Esophagus squamous epithelium (tissue), 5 donors: ENCODE measurements at places on chromosomes 7 and 10.
A peak's percentile ranks its signal among the peaks of the same experiment; 100 is the strongest.

- H3K27ac ChIP-seq, result no peak overlapping the region
- no peak overlapping the region for H3K4me3 ChIP-seq
- H3K4me1 ChIP-seq, result peaks cover 11% of the 10 kb centered on the region
- no peaks in the 10 kb centered on the region for H3K27me3 ChIP-seq
- H3K36me3 ChIP-seq, result peaks cover 94% of the 10 kb centered on the region
These were observed 109.4 kb downstream of the TRIM24 start for GRCh38 chr7:138569418-138569817.

- H3K4me1 ChIP-seq, result no peaks in the 10 kb centered on the region
- H3K4me3 ChIP-seq, result no peak overlapping the region
- no peaks in the 10 kb centered on the region for H3K27me3 ChIP-seq
- H3K36me3 ChIP-seq, result no peaks in the 10 kb centered on the region
- DNase-seq, result no peak
- no peak overlapping the region for H3K27ac ChIP-seq
These were observed 37.4 kb upstream of the GRM8 start for GRCh38 chr7:127290116-127290655.

GRCh38 chr10:116886772-116887171 lies 37.5 kb downstream of the ENO4 start:
- H3K27me3 ChIP-seq, result no peaks in the 10 kb centered on the region
- DNase-seq, result no peak
- H3K4me1 ChIP-seq, result no peaks in the 10 kb centered on the region
- H3K4me3 ChIP-seq, result no peak overlapping the region
- H3K36me3 ChIP-seq, result no peaks in the 10 kb centered on the region

DNA sequence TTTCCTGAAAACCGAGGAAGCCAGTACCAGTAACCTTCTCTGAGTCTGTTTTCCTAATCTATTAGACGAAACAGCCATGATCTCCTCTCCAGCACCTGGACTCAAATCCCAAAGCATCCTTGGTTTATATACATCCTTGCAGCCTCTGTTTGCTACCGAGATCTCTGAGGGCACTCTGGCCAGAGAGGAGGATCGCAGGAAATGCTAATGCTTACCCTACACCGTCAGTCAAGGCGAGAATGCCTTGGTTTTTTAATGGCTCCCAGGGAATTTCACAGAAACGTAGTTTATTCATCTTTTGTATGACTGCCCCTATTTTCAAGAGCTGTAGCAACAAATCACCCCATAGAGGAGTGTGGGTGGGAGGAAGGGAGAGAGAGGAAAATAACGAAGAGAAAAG lies 91.5 kb upstream of the CALN1 start:
- H3K4me3 ChIP-seq, result no peak overlapping the region
- H3K36me3 ChIP-seq, result no peaks in the 10 kb centered on the region
- no peak overlapping the region for H3K27ac ChIP-seq
- no peak for DNase-seq

DNA sequence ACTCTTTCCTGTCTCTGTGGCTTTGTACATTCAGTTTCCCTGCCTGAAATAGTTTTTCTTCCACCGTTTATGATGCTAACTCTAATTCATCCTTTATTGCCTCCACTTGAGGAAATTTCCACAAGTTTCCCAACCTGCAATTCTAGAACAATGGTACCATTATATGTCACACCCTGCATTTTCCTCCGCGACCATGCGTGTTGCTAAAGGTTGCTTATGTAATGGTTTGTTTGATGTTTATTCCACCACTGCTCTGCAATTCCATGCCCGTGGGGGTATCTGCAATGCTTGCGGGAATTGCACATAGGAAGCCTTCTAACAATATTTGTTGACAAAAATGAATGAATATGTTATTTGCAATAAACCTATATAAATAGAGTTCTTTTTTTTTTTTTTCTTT lies 69.5 kb upstream of the ST8SIA6 start:
- no peaks in the 10 kb centered on the region for H3K27me3 ChIP-seq
- no peak overlapping the region for H3K27ac ChIP-seq
- no peak for DNase-seq
- no peaks in the 10 kb centered on the region for H3K4me1 ChIP-seq

DNA sequence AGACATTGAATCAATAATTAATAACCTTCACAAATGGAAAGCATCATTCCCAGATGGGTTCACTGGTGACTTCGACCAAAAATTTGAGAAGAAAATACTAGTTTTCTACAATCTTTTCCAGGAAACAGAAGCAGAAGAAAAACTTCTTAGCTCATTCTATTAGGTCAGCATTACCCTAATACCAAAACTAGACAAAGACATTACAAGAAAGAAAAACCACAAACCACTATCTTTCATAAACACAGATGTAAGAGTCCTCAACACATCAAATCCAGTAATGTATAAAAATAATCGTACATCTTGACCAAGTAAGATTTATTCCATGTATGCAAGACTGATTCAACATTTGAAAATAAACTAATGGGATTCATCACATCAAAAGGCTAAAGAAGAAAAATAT lies 64.0 kb upstream of the CDK1 start:
- no peak overlapping the region for H3K27ac ChIP-seq
- H3K36me3 ChIP-seq, result no peaks in the 10 kb centered on the region
- DNase-seq, result no peak
- no peaks in the 10 kb centered on the region for H3K4me1 ChIP-seq
- H3K4me3 ChIP-seq, result no peak overlapping the region

- H3K36me3 ChIP-seq, result no peaks in the 10 kb centered on the region
- H3K4me3 ChIP-seq, result no peak overlapping the region
- H3K27me3 ChIP-seq, result peaks cover 7% of the 10 kb centered on the region
- H3K4me1 ChIP-seq, result no peaks in the 10 kb centered on the region
These were observed 100.9 kb downstream of the XRCC2 start for GRCh38 chr7:152574892-152575548.

DNA sequence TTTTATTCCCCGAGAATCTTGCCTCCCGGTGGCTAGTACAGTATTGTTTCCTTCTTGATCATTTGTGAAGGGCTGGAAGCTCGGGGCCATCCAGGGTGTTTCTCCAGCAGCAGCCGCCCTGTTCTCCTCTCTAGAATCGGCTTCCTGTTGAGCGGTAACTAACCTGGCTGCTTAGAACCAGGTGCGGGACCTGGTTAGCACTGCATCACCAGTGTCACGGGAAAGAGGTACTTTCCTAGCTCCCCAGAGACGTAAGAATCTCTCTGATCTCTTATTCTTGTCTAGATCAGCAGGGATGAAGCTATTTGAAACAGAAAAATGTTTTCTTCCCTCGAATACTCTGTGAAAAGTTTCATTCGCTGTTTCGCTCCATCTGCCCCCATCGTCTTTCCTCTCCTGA lies 239.2 kb downstream of the CELF2 start:
- H3K27ac ChIP-seq, result peak overlapping the region; percentile 59
- no peaks in the 10 kb centered on the region for H3K4me1 ChIP-seq
- no peaks in the 10 kb centered on the region for H3K36me3 ChIP-seq
- no peak for DNase-seq
- H3K27me3 ChIP-seq, result no peaks in the 10 kb centered on the region

- no peak overlapping the region for H3K4me3 ChIP-seq
- H3K27ac ChIP-seq, result no peak overlapping the region
- H3K4me1 ChIP-seq, result peaks cover 3% of the 10 kb centered on the region
These were observed 607 bp upstream of the GRB10 start for GRCh38 chr7:50783303-50783702.

DNA sequence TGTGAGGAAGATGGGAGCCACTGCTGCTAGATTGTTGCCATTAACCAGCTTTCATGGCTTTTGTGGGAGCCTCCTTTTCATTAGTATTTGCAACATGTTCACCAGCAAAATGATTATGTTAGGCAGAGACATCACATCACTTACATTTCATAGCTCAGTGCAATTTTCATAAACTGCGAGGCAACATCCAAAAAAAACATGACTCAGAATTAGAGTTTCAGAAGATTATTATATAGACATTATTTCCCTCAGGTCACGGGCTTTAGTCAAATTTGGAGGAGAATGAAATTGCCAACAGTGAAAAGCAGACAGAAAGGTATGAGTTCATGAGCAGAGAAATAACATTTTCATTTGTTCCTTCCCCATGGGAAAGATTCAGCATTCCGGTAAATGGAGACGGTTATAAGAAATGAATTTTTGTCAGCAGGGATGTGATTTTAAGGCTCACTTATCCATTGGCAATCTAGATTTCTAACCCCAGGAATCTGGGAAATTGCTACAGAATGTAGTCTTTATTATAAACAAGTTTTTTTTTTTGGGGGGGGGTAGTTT lies 573.2 kb downstream of the AUTS2 start:
- no peak for DNase-seq
- H3K36me3 ChIP-seq, result no peaks in the 10 kb centered on the region
- no peaks in the 10 kb centered on the region for H3K27me3 ChIP-seq
- H3K27ac ChIP-seq, result no peak overlapping the region
- no peak overlapping the region for H3K4me3 ChIP-seq

DNA sequence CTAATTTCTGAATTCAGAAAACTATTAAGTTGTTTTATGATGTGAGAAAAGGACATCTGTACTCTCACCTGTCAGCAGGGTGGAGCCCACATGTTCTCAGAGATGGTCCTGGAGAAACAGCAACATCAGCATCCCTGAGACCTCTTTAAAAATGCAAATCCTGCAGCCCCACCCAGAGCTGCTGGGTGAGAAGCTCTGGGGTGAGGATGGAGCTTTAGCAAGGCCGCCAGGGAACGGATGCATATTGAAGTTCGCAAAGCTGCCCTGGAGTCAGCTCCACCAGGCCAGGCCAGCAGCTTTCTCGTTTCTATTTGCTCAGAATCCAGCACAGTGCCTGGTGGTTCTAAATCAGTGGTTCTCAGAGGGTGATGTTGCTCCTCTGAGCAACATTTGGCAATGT lies 49.1 kb downstream of the PRKCQ start:
- no peaks in the 10 kb centered on the region for H3K27me3 ChIP-seq
- H3K36me3 ChIP-seq, result no peaks in the 10 kb centered on the region

GRCh38 chr7:37083311-37084096 lies 359.2 kb upstream of the AOAH start:
- H3K36me3 ChIP-seq, result no peaks in the 10 kb centered on the region
- no peak overlapping the region for H3K4me3 ChIP-seq
- H3K27ac ChIP-seq, result peak overlapping the region; percentile 88
- H3K4me1 ChIP-seq, result peaks cover 33% of the 10 kb centered on the region
- H3K27me3 ChIP-seq, result no peaks in the 10 kb centered on the region

- H3K36me3 ChIP-seq, result no peaks in the 10 kb centered on the region
- H3K4me1 ChIP-seq, result no peaks in the 10 kb centered on the region
- DNase-seq, result no peak
- H3K4me3 ChIP-seq, result no peak overlapping the region
- H3K27me3 ChIP-seq, result no peaks in the 10 kb centered on the region
- H3K27ac ChIP-seq, result no peak overlapping the region
These were observed 186.1 kb upstream of the SLC26A5 start for GRCh38 chr7:103632005-103632639.

DNA sequence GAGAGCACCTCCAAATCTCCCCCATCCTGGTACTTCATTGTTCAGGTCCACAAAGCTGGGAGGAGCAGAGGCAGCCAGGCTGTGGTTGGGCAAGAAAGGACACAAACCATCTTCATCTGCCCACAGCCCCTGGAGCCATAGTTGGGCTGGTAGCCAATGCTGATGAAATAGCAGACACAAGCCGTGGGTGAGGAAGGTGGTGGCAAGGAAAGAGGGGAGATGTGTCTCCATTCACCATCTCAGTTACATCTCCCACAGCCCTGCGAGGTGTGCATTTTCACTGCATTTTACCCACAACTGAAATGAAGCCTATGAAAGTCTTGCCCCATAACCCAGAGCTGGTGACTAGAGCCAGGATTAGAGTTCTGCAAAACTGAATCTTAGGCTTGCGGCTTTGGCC lies 35.0 kb downstream of the PIK3AP1 start:
- no peak overlapping the region for H3K4me3 ChIP-seq
- no peaks in the 10 kb centered on the region for H3K27me3 ChIP-seq
- H3K4me1 ChIP-seq, result no peaks in the 10 kb centered on the region
- H3K36me3 ChIP-seq, result no peaks in the 10 kb centered on the region

- H3K4me3 ChIP-seq, result no peak overlapping the region
- H3K36me3 ChIP-seq, result peaks cover 34% of the 10 kb centered on the region
- H3K4me1 ChIP-seq, result peaks cover 24% of the 10 kb centered on the region
- H3K27me3 ChIP-seq, result no peaks in the 10 kb centered on the region
These were observed 16.2 kb downstream of the WDR91 start for GRCh38 chr7:135195156-135195555.

DNA sequence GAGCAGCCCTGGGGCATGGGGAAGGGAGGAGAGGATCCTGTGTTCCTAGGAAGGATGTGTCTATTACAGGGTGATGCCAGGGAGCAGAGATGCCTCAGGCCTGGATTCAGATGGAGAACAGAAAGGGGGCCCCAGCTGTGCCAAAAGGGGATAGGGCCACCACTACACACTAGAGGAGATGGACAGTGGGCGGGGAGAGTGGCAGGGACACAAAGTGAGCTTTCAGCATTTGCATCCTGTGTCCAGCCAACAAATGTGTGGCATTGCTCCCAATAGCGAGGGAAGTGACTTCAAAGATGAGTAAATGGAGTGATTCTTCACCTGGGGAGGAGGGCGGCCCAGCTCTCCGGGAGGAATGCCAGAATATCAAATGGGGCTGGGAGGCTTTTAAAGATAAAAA lies 64.9 kb upstream of the WAPL start:
- DNase-seq, result no peak
- no peak overlapping the region for H3K27ac ChIP-seq
- no peaks in the 10 kb centered on the region for H3K27me3 ChIP-seq
- H3K4me1 ChIP-seq, result peaks cover 11% of the 10 kb centered on the region

DNA sequence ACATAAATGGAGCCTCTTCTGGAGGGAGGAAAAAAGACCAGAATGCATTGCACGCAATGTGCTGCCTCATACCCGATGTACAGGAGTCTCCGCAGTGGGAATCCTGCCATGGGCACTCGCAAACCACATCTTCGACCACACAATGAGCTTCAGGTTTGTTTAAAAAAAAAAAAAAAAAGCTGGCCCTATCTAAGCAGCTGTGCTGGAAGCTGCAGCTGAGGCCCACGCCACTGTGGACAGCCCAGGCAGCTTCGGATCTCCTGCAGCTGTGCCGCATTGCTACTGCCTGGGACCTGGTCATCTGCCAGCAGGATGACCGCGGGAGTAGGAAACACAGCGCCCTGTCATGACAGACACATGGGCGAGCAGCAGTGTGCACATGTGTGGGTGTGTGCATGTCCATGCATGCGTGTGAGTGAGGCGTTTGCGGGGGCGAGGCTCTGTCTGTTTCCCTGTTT lies 26.0 kb downstream of the EN2 start:
- H3K4me3 ChIP-seq, result no peak overlapping the region
- peaks cover 97% of the 10 kb centered on the region for H3K27me3 ChIP-seq
- H3K27ac ChIP-seq, result no peak overlapping the region
- no peak for DNase-seq
- no peaks in the 10 kb centered on the region for H3K36me3 ChIP-seq

DNA sequence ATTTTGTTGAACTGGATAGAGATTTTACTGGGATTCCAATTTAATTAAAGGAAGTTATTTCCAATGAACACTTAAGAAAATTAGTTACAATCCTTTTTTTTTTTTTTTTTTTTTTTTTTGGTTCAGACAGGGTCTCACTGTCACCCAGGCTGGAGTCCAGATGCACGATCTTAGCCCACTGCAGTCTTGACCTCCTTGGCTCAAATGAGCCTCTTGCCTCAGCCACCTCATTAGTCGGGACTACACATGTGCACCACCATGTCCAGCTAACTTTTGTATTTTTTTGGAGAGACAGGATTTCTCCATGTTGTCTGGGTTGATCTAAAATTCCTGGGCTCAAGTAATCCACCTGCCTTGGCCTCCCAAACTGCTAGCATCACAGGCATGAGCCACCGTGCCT lies 2.5 kb upstream of the ARL5B start:
- H3K4me1 ChIP-seq, result peaks cover 14% of the 10 kb centered on the region
- H3K4me3 ChIP-seq, result no peak overlapping the region

- H3K27ac ChIP-seq, result no peak overlapping the region
- H3K4me1 ChIP-seq, result no peaks in the 10 kb centered on the region
- H3K27me3 ChIP-seq, result no peaks in the 10 kb centered on the region
- H3K36me3 ChIP-seq, result no peaks in the 10 kb centered on the region
- no peak for DNase-seq
- H3K4me3 ChIP-seq, result no peak overlapping the region
These were observed 1260.5 kb upstream of the CELF2 start for GRCh38 chr10:9757176-9757575.
